ENCODE measurements at places on chromosomes 13 and 19.

DNA sequence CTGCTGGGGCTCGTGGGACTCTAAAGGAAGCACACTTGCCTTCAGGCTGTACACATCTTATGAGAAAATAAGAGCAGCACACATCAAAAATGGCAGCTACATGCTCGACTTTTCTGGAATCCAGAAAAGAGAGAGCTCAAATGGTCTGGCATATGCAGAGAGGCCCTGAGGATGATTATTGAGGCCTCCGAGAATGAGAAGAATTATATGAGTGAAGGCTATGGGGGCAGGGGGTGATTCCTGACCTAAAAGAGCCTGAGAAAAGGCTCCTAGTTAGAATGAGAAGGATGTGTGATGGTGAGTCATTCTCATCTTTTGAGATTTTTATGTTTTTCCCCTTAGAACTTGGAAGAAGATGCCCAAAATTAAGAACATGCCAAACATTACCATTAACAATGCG, 97.1 kb downstream of the HSPH1 start:
- no peak for DNase-seq

GRCh38 chr13:73767747-73768315, 366.4 kb downstream of the KLF12 start:
- DNase-seq = no peak

- no peak for DNase-seq
Measured at GRCh38 chr13:42751693-42752092, 29.7 kb upstream of the FAM216B start.

- no peak for DNase-seq
Measured at GRCh38 chr19:29886586-29886985, 55.5 kb upstream of the URI1 start.

- no peak for DNase-seq
Measured at GRCh38 chr13:41311406-41312175, 524 bp downstream of the NAA16 start.

DNA sequence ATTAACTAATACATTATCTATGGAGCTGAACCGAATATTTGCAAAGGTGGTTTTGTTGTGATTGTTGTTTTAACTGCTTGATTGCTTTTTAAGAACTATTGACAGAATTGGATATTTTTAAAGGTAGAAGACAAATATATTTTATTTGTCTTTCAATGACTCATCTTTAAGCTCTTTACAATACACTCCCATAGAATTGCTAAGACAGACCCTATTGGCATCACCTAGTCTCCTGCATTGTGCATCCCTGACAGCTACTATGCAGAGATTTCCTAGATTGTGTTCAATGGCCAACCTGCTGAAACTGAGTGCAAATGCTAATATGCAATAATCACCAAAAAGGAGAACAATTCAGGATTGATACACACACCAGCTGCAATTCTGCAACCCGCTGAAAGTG, 19.7 kb upstream of the SCEL start:
- no peak for DNase-seq

- no peak for DNase-seq
Measured at GRCh38 chr19:10105509-10106099, 558 bp upstream of the PPAN start.

DNA sequence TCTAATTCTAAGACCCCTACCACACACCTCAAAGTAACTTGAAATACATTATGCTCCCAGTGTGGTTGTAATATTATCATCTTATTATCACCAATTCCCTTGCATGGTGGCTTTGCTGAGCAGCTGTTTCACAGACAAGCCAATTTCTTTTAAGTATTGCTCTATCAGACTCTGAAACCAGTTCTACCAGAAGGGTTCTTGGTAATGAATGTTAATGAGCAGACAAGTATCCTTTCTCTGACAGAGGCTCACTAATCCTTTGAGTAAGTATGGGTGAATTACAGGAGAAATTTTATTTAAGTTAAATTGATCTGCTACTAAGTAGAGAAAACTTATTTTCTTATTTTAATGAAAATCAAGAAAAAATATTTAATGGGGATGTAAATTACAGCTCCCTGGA, 326.0 kb downstream of the GPC6 start:
- DNase-seq = no peak

DNA sequence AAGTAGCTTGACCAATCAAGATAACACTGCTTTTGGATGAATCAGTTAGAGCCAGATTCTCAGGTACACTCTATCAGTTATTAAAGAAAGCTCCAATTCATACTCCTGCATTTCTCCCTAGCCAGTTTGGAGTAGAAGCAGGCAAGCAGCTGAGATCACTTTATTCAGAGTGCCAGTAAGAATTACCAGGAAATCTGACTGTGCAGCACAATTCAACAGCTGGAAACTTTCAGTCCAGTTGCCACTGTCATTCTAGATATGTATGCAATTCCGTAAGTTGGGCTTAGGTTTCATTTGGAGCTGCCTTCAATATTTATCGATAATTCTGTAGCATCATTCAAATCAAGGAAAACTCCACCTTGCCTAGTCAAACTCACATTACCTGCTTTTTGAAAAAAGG, 2625.6 kb upstream of the PCDH20 start:
- DNase-seq = no peak

DNA sequence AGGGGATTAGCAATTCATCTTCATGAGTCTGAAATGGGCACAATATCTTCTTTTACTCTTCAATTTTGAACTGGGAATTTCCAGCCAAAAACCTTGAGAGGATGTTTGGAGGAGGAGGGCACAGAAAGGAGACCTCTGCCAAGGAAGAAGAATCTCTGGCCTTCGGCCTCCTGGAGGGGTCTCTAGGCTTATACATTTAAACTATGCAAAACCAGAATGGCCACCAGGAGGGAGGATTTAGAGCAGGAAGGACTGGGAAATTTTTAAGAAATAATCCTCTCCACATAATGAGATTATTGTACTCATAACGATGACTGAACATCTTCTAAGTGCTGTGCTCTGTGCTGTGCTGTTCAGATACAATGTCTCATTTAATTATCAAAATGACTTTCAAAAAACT, 325.9 kb downstream of the NDFIP2 start:
- no peak for DNase-seq

GRCh38 chr19:54279406-54279962, 1.4 kb downstream of the LILRB2 start:
- DNase-seq = no peak

- peak; percentile 94 for DNase-seq
Measured at GRCh38 chr13:60396783-60397703, at the start of gene TDRD3. TSS of gene TDRD3 (plus strand) at chr13:60397220. CDS start at chr13:60397365, 145 bp downstream.

DNA sequence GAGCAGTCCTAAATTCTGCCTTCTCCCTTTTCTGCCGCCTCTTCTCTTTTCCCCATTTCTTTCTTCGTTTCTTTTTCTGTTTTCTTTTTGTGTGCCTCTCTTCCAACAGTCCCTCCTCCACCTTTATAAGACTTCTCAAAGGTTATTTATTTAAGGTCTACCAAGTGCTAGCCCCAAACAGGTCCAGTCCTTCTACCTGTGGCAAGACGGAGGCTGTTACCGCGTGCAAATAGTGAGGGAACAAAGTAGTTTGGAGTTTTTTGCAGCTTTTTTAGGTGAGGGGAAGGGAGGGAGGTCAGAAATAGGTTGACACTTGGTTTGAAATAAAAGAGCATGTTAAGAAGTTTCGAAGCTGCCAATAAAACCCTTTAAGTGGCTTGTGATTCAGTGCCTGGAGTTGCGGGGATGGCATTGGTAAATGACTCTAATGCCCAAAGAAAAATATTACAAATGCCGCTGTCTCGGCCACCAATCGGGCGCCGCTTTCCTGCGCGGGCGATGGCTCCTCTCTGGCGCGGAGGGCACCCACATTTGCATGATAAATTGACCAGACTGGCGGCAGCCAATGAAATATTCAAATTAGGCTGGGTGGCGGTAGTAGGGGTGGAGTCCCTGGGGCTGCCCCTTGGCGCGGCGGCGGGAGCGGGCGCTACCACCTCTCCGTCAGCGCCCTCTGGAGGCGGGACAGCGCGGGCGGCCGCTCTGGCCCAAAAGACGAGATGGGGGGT, 7.5 kb upstream of the TSHZ3 start:
- no peak for DNase-seq

- DNase-seq = no peak
Measured at GRCh38 chr13:99464441-99464949, 36.8 kb upstream of the TM9SF2 start.

DNA sequence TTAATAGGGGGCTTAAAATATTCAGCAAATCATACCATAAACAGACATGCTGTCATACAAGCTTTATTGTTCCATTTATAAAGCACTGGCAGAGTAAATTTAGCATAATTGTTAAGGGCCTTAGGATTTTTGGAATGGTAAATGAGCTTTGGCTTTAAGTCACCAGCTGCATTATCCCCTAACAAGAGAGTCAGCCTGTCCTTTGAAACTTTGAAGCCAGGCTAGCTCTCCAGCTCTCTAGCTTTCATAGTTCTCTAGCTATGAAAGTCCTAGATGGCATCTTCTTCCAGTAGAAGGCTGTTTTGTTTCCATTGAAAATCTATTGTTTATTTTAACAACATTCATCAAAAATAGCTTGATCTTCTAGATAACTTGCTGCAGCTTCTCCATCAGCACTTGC, 420.8 kb upstream of the GPC6 start:
- DNase-seq = no peak

DNA sequence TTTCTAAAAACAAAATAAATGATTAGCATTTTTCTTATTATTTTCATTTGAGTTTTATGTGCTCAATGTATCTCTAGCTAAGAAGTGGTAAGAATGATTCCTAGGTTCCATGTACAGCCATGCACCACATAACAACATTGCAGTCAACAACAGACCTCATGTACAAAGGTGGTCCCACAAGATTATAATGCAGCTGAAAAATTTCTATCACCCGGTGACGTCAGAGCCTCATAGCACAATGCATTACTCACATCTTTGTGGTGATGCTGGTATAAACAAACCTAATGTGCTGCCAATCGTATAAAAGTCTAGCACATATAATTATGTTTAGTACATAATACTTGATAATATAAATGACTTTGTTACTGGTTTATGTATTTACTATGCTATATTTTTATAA, 120.5 kb downstream of the SLC7A1 start:
- no peak for DNase-seq

DNA sequence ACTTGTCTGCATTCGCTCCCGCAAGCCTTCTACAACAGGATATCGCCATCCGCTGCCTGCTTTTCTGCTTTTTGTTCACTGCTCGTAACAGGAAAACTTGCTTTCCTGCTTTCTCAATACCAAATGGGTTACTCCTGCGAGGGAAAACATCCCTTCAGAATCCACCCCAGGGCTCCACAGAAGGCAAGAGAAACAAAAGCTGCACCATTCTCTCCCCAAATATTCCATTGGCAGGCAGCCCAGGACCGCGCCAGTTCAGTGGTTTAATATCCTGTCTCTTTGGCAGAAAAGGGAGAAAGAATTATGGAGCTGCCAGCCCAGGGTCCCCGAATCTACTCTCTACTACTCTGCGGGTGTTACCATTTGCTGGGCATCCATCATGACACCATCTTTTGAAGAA, 84.7 kb upstream of the DOCK9 start:
- peak; percentile 43 for DNase-seq

DNA sequence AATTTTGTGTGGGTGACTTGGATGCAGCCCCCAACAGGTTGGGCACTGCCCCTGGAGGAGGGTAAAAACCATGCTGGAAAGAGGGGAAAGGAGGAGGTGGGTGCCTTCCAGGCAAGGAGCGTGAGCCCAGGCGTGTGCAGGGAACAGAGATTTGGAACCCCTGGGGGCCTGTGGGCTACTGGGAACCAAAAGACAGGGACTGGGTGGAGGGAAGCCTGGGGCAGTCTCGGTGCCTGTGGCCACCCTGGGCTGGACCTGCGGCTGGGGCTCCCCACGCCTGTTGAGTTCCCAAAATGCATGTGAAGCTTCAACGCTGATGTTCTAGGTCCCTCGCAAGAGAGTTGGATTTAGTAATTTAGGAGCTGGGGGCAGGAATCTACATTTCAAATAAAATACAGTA, 24.8 kb downstream of the GGACT start:
- DNase-seq = peak; percentile 74

- no peak for DNase-seq
Measured at GRCh38 chr19:1455336-1456120, 5.6 kb downstream of the APC2 start.

GRCh38 chr19:12912571-12912970, 6.5 kb downstream of the SYCE2 start:
- no peak for DNase-seq

DNA sequence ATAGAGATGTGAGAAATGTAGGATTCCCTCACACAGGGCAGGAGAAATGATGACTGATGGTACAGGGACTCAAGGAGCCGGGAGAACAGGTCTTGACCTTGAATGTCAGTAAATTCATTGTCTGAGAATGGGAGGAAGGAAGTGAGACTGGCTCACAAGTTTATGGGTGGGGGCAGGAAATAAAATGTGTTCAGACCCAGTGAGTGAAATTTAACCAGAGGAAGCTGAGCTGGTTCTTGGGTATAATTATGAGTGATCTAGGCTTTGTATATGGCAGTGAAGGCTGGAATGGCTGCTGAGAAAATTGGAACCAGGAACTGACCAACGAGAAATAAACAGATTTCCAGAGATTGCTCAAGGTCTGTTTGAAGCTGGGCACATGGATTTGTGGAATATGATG, 6.3 kb upstream of the IGSF23 start:
- DNase-seq = no peak

- DNase-seq = no peak
Measured at GRCh38 chr19:8028951-8029491, 23.5 kb upstream of the CCL25 start.

Measured in vagina (tissue), 2 donors.